Stimulated activated CD4-positive, alpha-beta T cell treated with anti-CD3 and anti-CD28 coated beads, TNF-alpha, amount 100 ng/mL, for 1 hour (primary cell): ENCODE measurements at places on chromosomes 7 and 10.
A peak's percentile ranks its signal among the peaks of the same experiment; 100 is the strongest.

- DNase-seq = no peak
Measured at GRCh38 chr7:25858525-25859411, 293.2 kb upstream of the NFE2L3 start.

GRCh38 chr10:117684672-117685211, 142.2 kb downstream of the EMX2 start:
- no peak for DNase-seq

- DNase-seq = peak; percentile 30
Measured at GRCh38 chr10:13440185-13441061, 88.4 kb downstream of the BEND7 start.

- no peak for DNase-seq
Measured at GRCh38 chr7:12635830-12636229, 51.6 kb upstream of the ARL4A start.

DNA sequence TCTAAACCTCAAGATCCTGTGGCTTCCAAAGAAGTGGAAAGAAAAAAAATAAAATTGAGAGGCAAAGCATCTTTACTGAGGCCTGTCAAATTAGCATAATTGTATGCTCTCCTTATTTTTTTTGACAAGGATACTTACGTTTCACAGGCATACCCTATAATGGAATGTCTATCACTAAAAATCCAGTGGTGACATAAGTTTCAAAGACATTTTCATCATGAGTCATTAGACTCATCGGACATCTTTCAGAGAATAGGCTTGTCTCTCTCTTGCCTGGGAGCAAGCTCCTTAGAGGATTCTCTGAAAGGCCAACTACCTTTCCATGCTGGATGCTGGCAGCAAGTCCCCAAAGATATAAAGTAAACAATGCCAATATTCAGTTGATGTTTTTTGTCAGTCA, 380.7 kb upstream of the STEAP1 start:
- DNase-seq = no peak

DNA sequence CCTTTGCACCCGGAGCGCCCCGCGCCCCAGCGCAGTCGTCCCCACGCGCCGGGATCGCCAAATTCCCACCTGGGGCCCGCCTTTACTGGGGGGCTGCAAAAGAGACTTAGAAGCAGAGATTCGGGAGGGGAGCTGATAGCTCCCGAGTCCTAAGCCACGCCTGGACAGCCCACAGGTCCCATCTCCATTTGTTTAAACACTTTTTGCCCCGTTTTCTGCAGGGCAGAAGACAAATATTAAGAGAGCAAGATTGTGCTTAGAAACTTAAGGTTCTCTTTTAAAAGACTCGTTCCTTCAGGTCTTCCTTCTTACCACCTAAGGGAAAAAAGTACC, 299.1 kb upstream of the NFE2L3 start:
- no peak for DNase-seq

DNA sequence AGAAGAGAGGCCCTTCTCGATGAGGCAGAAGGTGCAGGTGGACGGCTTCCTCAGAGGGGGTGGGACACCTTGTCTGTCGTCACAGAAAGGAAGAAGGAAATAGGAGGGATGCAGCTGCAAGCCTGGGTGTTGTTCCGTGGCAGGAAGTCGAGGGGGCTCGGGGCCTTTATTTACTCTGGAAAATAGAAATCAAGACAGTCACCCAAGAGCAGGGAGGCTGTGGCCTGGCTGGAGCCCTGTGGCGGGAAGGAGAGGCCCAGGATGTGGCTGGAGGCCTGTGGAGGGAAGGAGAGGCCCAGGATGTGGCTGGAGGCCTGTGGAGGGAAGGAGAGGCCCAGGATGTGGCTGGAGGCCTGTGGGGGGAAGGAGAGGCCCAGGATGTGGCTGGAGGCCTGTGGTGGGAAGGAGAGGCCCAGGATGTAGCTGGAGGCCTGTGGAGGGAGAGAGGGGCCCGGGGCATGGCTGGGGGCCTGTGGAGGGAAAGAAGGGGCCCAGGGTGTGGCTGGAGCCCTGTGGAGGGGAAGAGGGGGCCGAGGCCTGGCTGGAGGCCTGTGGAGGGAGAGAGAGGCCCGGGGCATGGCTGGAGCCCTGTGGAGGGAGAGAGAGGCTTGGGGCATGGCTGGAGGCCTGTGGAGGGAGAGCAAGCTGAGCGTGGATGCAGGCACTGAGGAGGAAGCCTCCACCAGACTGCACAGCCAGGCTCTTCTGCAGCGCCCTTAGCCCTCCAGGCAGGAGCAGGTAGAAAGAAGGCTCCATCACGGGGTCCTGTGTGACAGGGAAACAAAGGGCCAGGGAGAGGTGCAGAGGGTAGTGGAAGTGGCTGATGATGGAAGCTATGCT, 97.3 kb upstream of the SFMBT2 start:
- DNase-seq = no peak

- no peak for DNase-seq
Measured at GRCh38 chr7:50228148-50228547, 76.4 kb upstream of the IKZF1 start.

DNA sequence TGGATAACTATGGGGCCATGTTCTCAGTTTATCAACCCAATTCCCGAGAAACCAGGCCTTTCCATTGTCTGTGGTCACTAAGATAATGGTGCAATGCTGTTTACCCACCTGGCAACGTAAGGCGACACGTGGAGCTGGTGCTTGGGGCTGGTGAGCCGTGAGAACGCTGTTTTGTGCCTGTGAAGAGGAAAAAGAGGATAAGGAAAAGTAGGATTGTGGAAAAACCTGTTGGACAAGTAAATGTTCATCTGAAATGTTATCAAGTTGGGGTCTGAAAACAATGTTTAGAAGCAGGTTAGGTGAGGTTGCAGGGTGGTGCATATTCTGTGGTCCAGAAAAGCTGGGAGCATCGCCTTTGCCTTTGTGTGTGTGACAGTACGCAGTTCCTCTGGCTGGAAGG, 88.5 kb downstream of the PPP1R17 start:
- DNase-seq = no peak

DNA sequence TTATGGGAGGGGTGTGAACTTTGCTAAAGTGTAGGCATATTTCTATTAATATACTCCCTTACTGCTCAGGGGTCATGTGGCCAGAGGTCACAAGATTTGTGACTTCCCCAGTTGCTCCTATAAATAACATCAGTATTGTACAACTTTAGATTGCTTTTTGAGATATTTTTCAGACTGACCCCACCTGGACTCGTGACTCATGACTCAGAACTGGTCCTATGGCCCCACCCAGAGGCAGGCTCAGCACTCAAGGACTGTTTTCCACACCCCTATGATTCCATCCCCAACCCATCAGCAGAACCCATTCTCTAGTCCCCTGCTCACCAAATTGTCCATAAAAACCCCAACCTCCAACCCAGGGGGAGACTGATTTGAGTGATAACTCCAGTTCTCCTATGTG, 2.7 kb upstream of the CUL2 start:
- no peak for DNase-seq

GRCh38 chr7:104528142-104528541, 199.7 kb downstream of the LHFPL3 start:
- DNase-seq = no peak

DNA sequence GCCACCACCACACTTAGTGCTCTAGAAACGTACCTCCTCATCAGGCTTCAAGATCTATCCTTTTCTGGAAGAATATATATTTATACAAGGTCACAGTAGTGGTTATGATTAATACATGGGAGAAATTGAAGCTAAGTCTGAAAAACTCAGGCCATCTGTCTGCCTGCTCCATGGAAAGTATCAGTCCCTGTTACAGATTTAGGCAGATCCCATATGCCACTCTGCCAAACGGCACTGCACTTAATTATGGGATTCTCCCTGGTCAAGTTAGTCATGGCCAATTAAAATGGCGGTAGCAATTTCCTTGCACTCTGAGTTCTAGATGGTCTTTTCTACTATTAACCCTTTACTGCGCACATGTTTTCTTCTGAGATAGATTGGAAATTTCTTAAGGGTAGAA, 740.0 kb downstream of the SUGCT start:
- no peak for DNase-seq

DNA sequence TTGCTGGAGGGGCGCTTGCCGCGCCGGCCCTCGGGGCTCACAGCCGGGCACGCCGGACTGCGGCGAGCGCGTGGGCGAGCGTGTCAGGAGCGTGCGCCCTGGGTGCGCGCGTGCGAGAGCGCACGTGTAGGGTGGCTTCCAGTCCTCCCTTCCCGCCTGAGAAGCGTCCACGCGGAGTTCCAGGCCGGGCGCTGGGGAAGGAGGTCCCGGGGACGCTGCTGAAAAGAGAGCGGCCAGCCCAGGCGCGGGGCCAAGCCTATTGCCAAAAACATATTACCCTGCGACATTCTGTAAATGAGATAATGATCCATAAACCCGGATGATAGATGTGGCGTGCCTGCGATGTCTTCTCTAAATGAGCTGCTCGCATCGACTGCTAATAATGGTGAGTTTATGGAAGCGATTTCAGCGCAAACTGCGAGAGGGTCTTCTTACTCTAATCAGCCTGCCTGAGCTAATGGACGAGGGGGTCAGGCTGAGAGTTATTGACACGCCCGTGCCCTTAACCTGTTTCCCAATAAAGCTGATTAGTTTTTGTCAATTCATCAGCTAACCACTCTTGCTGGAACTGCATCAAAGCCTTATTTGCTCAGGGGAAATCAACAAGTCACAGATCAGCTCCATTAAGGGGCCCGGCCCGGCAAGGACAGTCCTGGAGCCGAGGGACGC, 8.0 kb upstream of the MNX1 start:
- no peak for DNase-seq

GRCh38 chr10:57818522-57818921, 449.2 kb downstream of the IPMK start:
- no peak for DNase-seq
